ENCODE measurements at places on chromosomes 12 and 14.

DNA sequence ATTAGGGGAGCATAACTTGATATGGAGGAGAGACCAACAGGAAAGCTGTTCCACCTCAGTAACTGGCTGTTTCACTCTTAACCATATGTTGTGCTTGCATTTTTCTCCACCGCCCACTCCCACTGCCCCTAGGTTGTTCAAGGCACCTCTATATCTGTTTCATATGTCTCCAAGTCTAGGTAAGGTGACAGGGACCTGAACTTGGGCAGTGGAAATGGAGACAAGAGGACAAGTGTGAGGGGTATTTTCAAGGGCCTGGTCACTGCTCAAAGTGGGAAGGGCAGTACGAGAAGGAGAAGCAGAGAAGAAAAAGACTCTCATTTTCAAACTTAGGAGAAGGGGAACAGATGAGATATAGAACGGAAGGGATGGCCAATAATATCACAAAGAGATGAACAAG, 3.1 kb downstream of the SLC38A1 start:
- no peak for DNase-seq

DNA sequence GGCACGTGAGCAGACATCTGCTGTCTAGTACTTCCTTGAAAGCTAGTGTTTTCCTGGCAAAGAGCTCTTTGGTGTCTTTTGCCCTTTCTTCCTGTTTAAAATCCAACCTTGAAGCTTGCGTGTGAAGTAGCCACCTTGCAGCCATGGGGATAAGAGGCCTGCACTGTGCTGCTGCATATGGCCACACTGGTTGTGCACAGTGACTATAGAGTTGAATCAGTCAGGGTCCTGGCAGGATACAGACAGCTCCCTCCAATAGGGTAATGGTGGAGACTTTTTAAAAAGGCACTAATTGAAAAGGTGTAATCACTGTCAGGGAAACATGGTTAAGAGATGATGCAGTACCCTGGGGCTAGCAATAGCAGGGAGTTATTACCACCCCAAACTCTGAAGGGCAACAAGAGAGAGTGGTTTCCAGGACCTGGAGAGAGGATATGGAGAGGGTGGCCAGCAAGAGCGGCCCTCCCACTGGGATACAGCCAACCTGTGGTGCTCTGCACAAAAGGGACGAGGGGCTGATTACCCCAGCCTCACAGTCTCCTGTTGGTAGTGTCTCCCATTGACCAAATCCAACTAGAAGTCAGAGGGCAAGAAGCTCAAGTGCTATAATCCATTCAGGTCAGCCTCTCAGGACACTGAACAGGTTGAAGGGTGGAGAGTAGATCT, 4.8 kb upstream of the GLT8D2 start:
- no peak for DNase-seq

- no peak for DNase-seq
Observed at GRCh38 chr14:50892255-50892654, 20.4 kb downstream of the ABHD12B start.

GRCh38 chr12:125254856-125255255, 189.6 kb downstream of the AACS start:
- DNase-seq: no peak

DNA sequence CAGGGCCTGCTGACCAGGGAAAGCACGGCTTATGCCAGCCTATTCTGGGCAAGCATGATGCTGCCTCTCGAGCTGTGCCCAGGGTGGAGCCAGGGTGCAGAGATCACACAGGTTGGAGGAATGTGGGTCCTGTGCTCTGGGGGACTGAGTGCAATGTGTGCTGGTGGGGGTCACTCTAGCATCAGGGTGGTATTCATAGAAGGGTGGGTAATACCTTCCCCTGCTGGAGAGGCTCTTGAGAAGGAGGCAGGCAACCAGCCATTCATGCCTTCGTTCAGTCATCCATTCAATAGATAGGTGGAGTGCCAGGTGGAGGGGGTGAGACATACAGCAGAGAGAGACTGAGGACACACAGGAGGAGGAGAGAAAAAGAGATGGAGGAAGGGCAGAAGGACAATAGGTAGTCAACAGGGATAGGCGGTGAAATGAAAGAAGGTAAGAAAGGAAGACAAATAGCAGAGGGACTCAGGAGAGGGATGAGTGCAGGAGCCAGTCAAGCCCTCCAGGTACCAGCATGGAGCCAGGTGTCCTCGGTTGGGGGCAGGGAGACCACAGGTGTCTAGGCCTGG, 5.2 kb upstream of the ZNF385A start:
- no peak for DNase-seq

- DNase-seq: no peak
Observed at GRCh38 chr14:42683707-42684106, 1077.0 kb downstream of the LRFN5 start.
